ENCODE measurements at places on chromosomes 6 and 20.

DNA sequence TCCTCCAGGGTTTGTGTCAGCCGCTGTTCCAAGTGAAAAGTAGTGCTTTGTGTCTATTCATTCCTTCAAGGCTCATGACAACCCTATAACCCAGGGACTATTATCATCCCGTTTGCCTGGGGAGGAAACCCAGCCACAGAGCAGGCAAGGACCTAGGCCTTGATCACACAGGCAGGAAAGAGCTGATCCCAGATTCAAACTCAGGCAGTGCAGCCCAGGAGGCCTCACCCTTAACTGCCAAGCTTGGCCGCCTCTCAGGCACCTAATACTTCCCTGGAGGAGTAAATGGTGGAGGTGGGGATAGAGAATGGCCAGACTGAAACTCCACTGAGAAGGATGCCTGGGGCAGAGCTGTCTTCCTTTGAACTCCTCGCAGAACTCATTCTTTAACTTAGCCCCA lies 215.1 kb upstream of the QKI start:
- DNase-seq, result no peak

- no peak for DNase-seq
Measured at GRCh38 chr20:43972692-43973091, 58.0 kb downstream of the TOX2 start.

DNA sequence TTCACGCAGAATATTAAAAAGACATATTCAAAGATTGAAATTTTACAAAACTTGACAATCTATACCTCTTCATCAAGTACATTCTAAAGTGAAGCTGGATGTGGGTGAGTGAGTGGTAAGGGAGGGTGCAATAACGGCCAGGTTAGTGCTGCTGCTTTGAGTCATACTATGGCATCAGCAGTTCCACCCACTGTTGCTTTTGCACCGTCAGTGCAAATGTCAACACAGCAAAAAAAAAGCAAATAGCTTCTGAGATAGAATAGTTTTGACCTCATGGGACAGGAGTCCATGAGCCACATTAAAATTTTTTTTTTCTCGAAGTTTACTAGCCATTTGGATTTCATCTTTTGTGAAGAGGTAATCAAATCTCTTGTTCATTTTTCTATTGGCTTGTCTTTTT lies 31.8 kb downstream of the PSMF1 start:
- DNase-seq, result no peak

DNA sequence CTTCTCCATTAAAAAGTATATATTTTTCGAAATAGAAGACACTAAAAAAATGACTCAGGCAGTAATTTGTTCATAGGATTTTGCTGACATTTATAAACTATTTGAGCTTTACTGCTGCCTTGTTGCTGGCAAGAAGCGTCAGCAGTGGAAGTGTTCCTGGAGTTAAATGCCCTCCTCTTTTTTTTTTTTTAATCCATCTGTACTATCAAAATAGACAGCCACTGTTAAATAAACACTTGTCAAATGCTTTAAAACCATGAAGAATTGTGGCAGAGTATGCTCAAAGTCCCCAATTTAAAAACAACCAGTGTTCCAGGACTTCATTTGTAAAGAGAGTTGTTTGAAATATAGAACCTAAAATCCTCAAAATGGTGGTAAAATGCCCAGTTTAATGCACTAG lies 253.8 kb downstream of the NKAIN2 start:
- no peak for DNase-seq

GRCh38 chr20:38766071-38766470 lies 17.8 kb downstream of the ACTR5 start:
- no peak for DNase-seq

DNA sequence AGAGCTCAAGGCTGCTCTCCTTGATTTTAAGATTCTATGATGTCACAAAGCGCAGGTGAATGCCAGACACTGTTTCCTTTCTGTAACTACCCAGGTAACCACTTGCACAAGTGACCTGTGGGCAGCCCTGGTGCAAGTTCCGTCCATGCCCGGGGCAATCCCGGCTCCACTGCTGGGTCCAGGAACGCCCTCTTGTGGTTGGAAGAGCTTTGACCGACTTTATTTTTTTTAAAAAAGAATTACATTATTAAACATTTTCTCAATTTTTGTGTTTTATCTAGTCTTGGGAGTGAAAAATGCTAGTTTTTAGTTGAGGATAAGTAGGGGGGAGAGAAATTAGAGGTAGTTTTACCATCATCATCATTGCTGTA lies 695.2 kb downstream of the QKI start:
- no peak for DNase-seq

DNA sequence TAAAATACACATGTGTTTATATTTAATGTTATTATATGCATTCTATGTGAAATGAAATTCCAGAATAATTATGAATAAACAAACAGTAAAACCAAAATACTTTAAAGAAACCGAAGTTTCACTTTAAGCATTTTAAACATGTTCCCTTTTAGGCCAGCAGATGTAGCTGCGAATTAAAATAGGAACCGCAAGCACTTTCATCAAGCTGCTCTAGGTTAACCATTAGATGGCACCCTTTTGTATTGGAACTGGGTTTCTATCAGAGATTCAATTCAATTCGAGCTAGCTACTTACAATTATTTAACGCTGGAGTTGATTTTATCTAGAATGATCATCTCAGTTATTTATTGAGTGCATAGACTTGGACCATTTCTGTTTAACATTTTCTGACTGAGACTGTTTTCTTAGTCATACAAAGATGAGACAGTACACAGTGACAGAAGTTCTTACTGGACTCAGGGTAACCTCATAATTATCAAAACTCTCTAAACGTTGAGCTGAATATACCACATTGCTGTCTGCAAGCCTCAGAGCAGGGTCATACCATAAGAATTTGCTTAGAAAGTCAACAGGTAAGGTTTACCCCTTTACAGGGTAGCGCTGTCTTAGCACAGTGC lies 8.5 kb downstream of the TMEM242 start:
- DNase-seq, result no peak

GRCh38 chr6:24856901-24857670 lies 58.4 kb upstream of the ARMH2 start:
- peak; percentile 27 for DNase-seq

GRCh38 chr6:143941852-143942627 lies 66.0 kb downstream of the PLAGL1 start:
- peak; percentile 52 for DNase-seq

DNA sequence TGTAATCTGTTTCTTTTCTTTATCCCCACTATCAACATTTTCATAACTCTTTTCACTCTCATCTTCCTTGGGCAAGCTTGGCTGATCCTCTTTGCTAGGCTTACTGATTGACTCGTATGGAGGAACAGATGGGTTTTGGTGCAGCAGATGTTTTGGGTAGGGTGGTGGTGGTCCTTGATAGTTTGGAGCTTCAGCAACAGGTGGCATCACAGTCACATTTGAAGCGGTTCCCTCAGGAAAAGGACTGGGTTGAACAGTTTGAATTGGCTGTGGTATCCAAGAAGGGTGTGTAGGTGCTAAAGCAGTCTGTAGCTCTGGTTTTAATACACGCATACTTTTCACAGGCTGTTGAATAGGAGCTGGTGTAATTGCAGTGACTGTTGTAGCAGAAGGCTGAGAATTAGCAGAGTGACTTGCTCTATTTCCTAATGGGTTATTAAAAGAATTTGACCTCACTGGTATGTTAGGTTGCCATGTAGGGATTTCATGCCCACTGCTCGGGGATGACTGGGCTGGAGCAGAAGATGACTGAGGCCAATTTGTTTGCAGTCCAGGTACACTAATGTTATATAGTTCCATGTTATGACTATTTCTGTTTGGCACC lies 34.5 kb downstream of the LATS1 start:
- DNase-seq, result no peak

All from activated naive CD4-positive, alpha-beta T cell treated with Interleukin-2 at 50 U/mL for 16 hours (primary cell).